ENCODE measurements at places on chromosomes 2 and 18.

- DNase-seq, result no peak
Measured at GRCh38 chr2:31124904-31125303, 13.3 kb downstream of the GALNT14 start.

- no peak for DNase-seq
Measured at GRCh38 chr2:183214680-183215079, 90.4 kb downstream of the NUP35 start.

- DNase-seq, result peak; percentile 89
Measured at GRCh38 chr2:85737481-85737880, 16.3 kb upstream of the ATOH8 start.

GRCh38 chr2:219417374-219417773 lies 803 bp upstream of the DES start:
- no peak for DNase-seq

GRCh38 chr2:240462707-240463273 lies 27.3 kb downstream of the GPC1 start:
- no peak for DNase-seq

DNA sequence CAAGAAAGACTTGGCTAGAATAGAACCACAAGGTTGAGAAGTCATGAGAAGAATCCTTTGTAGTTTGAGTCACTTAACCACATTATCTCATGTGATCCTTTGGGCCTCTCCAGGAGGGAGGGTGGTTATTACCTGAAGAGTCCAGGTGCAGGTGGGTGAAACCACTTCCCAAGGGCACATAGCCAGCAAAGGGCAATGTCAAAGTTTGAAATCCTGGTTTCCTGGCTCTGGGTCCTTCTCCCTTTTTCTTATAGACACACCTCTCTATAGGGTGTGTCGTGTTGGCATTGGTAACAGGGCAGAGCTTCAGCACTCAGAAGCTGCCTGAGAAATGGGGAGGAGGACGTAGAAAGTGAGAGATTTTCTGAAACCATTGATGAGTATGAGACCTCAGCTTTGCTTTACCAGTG lies 137.9 kb downstream of the MGAT5 start:
- DNase-seq, result no peak

DNA sequence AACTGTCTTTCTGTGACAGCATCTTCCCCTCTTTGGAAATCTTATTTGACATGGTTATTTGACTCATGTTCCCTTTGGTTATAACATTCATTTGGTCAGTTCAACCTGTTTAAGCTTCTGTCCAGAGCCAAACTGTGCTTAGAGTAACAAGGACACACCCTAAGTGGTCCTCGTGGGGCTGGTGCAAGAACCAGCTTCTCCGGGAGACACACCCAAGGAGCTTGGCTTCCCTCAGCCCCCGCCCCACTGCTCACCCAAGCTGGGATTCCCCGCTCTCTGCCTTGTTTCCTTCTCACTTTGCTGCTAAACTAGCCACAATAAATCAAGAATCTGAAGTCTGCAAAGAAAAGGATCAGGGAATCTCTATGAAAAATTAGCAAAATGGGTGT lies 1.4 kb downstream of the SCYGR3 start:
- no peak for DNase-seq

GRCh38 chr2:234135750-234136221 lies 85.3 kb downstream of the SPP2 start:
- peak; percentile 83 for DNase-seq

DNA sequence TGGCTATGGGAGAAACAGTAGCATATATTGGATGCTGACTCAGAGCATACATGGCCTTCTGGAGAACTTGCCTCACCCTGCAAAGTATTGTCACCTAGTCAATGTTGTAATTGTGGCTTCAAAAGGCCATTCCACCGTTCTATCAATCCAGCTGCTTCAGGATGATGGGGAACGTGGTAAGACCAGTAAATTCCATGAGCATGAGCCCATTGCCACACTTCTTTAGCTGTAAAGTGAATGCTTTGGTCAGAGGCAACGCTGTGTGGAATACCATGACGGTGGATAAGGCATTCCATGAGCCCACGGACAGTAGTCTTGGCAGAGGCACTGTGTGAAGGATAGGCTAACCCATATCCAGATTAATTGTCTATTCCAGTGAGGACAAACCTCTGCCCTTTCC lies 1300.1 kb upstream of the ACVR2A start:
- peak; percentile 31 for DNase-seq

DNA sequence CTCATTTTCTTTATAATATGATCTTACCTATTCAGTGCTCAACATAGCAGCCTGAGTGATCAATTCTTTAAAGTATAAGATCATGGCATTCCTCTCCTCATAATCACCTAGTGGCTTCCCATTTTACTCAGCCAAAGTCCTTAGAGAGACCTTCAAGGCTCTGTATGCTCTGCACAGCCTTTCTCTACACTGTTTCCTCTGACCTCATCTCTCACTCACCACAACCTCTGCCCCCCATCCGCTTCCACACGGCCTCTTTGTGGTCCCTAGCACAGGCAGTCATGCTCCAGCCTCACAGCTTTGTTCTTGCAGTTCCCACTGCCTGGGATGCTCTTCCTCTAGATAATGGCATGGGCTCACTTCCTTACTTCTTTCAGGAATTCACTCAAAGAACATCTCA lies 109.2 kb downstream of the HIBCH start:
- no peak for DNase-seq

GRCh38 chr2:235267251-235267650 lies 226.6 kb upstream of the AGAP1 start:
- DNase-seq, result no peak

DNA sequence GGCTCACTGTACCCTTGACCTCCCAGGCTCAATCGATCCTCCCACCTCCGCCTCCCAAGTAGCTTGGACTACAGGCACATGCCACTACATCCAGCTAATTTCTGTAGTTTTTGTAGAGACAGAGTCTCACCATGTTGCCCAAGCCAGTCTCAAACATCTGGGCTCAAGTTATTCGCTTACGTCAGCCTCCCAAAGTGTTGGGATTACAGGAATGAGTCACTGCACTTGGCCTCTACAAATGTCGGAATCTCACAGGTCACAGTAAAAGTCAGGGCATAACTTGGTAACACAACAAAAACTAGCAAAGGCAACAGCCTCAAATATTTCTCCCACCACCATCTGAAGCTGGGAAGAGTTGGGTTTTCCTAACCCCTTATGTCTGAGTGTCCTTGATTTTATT lies 25.3 kb downstream of the SCG2 start:
- DNase-seq, result peak; percentile 98

DNA sequence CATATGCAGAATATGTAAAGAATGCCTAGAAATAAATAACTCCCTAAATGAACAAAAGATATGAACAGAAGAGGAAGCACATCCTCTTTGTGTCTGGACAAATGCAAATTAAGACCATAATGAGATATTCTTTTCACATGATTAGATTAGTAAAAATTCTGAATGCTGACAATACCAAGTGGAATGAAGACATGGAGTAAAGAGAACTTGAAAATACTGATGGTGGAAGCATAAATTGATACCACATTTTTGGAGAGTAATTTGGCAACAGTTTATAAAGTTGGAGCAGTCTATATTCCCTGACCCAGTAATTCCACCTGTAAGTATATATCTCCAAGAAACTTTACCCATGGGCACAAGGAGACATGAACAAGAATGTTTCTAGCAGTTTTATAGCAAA lies 130.0 kb downstream of the CAPN13 start:
- peak; percentile 23 for DNase-seq

- DNase-seq, result peak; percentile 71
Measured at GRCh38 chr2:100924520-100925451, 77.3 kb upstream of the RPL31 start.

DNA sequence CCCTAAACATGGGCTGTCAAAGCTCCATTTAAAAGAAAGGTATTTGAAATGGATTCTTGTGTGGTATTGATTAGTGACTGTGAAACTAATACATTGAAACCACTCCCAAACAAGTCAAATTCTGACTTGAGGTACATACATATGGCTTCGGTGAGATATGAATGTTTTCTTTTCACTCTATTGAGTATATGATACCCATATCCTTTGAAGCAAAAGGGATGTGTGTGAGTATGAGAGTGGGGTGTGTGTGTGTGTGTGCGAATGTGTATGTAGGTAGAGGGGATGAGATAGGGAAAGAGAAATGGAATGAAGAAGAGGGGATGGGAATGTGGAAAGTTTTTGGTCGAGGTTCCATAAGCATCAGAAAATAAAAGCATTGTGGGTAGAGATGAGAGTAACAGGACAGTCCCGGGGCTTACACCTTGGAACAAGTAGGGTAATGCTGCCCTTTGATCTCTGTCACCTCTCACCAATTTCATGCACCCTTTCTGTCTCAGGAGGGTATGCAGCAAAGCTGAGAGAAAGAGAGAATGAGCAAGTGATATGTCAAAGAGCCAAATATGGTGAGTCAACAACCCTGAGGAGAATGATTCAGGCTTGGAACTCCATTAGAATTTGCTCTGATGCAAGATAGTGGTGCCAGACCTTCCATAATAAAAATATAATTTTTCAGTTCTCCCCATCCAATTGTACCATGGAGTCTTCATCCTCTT lies 64.0 kb upstream of the ZEB2 start:
- peak; percentile 89 for DNase-seq

DNA sequence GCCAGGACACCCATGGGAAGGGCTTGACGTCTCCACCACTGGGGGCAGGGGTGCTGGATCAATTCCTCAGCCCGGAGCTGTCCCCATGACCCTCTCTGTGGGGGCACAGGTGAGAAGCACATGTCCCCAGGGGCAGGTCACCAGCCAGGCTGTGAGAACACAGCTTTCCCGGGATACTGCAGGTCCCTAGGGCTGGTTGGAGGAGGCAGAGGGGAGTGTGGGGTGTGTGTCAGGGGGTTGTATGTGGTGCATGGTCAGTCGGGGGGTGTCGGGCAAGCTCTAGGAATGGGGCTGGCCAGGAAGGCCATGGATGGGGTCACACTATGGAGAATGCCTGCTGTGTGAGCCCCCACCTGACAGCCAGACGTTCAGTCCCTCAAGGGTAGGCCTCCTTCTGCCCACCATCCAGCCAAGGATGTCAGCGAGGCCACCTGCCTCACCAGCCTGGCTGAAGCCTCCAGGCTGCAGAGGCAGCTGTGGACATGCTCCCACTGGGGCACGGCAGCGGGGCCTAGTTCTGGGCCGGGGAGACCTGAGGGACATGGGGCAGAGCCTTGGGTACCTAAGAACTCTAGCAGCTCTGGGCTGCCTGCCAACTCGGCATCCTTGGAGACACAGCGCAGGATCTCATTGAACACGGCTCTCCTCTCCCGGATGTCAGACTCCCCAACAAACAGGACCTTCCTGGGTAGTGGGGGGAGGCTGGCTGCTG lies 10.3 kb downstream of the HS1BP3 start:
- DNase-seq, result no peak

DNA sequence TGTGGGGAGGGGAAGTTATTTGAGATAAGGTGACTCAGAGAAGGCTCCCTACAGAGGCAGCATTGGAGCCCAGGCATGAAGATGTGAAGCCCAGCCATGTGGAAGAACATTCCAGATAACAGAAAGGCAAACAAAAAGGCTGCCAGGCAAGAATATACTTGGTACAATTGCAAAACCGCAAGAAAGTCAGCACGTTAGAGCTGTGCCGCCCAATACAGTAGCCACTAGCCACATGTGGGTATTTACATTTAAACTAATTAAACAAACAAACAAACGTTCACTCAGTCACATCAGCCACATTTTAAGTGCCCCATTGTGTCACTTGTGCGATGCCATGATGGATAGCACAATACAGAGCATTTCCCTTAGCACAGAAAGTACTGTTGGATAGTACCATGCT lies 179.6 kb downstream of the SATB2 start:
- DNase-seq, result peak; percentile 54

GRCh38 chr18:6444466-6445228 lies 29.9 kb upstream of the L3MBTL4 start:
- DNase-seq, result no peak

DNA sequence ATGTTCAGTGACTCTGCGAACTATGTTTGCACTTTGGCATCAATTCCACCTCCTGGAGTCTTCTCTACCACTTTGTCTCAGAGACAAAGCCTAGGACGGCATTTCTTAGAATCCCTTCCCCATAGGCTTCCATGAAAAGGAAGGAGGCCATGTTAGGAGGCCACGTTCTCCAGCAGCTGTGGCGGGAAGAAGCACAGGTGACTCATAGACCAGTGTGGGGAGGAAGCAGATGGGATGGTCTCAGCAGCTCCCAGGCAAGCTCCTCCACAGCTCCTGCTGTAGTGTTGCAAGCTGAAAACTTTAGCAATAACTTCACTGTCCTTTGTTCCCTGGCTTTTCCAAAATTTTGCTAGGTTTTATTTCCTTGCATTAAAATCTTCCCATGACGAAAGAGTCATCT lies 781.3 kb upstream of the ID2 start:
- no peak for DNase-seq

- no peak for DNase-seq
Measured at GRCh38 chr2:157124731-157125130, 132.8 kb upstream of the GALNT5 start.

- DNase-seq, result no peak
Measured at GRCh38 chr18:38350141-38350540, 784.5 kb upstream of the CELF4 start.

DNA sequence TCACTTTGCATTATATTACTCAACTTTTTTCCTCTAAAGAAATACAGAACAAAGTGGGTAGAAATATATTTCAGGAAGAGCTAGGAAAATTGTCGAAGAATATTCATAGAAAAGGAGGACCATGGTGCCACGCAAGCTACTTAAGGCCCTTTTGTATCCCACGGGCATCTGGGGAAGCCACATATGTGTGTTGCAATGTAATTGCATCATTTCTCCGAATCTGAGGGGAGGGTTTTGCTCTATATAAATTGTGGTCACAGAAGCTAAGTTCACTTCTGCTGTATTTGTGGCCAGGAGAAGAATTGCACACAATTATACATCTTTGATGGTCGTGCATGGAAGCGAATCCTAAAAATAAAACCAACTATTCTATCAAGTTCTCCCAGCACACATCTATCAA lies 360.3 kb downstream of the IRS1 start:
- DNase-seq, result no peak

DNA sequence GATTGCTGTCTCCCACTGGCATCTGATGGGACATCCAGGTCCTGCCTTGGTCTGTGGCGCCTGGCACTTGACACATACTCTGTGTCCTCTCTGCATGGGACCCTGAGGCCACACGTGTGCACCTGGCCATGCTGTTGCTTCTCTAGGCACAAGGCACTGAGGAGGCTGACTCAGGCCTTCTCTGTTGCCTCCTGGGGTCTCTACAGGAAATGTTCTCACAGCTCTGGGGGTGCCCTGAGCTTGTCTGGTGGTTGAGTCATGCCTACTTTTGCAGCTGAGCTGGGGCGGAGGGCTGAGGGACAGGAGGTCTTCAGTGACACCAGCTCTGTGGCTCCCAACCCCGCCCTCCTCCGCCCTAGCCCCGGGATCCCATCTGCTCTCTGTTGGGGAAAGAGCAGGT lies 207.0 kb upstream of the HS6ST1 start:
- peak; percentile 19 for DNase-seq

GRCh38 chr2:160635488-160635887 lies 141.9 kb upstream of the RBMS1 start:
- peak; percentile 61 for DNase-seq

DNA sequence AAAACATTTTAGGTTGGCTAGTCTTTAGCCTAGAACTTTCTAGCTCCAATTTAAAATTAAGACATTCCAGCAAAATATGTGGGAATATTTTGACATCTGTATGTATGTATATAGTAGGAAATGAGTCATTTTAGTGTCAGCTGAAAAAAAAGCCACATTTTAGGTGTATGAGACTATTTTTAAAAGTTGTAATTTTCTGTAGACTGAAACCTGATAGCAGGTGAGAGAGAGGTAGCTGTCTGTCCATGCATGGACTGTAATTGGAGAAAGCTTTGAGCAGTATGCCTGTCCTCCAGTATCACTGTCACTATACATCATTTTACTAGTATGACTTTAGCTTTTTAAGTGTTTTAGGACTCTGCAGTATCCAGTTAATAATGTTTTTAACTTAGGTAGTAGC lies 26.1 kb upstream of the PPP1R1C start:
- DNase-seq, result peak; percentile 23

- DNase-seq, result no peak
Measured at GRCh38 chr2:4873364-4873763, 818.8 kb upstream of the SOX11 start.

Measured in EH (cell line).